ENCODE measurements at places on chromosomes 5 and 9. TPM values are rescaled to one million over a fixed set of nuclear protein-coding genes. Genes with fewer than 3 reads are reported as not detected.

Gene ADAMTS2
- 2.0 TPM for polyA plus RNA-seq

Gene FCN2
- 2.8 TPM for polyA plus RNA-seq

Gene HTR1A
- polyA plus RNA-seq, result not detected

Gene IDNK
- polyA plus RNA-seq, result 39.2 TPM

Gene PGM5
- polyA plus RNA-seq, result 16.3 TPM

Gene RASEF
- polyA plus RNA-seq, result 2.2 TPM

Gene LRRC70
- 4.9 TPM for polyA plus RNA-seq

Gene DCANP1
- polyA plus RNA-seq, result not detected

Gene CDX1
- 0.39 TPM for polyA plus RNA-seq

Gene OTULINL
- 7.1 TPM for polyA plus RNA-seq

Gene GOLM1
- polyA plus RNA-seq, result 88.6 TPM

Gene C9orf50
- 2.8 TPM for polyA plus RNA-seq

Gene KCNIP1
- 3.1 TPM for polyA plus RNA-seq

Gene CDC20B
- 0.88 TPM for polyA plus RNA-seq

Gene ADRA1B
- polyA plus RNA-seq, result 2.3 TPM

Gene ADAM19
- polyA plus RNA-seq, result 0.88 TPM

Gene FAM221B
- not detected for polyA plus RNA-seq

Gene RFESD
- 4.0 TPM for polyA plus RNA-seq

Gene DNAH5
- polyA plus RNA-seq, result 0.49 TPM

Gene C7
- polyA plus RNA-seq, result 158 TPM

Gene SERF1B
- polyA plus RNA-seq, result 78.9 TPM

Gene PCDHGA3
- 0.22 TPM for polyA plus RNA-seq

Gene FBXW5
- polyA plus RNA-seq, result 92.5 TPM

Gene PCDHA4
- polyA plus RNA-seq, result 1.1 TPM

Gene PROB1
- polyA plus RNA-seq, result 1.5 TPM

Gene C9
- 1.5 TPM for polyA plus RNA-seq

Gene IL3
- not detected for polyA plus RNA-seq

Gene SPATA31E1
- polyA plus RNA-seq, result not detected

Gene PTGS1
- polyA plus RNA-seq, result 3.5 TPM

Gene PLCXD3
- polyA plus RNA-seq, result 5.1 TPM

Gene IRX2
- polyA plus RNA-seq, result 11.7 TPM

Gene DDX4
- not detected for polyA plus RNA-seq

Gene OR1Q1
- polyA plus RNA-seq, result not detected

Gene POU5F2
- not detected for polyA plus RNA-seq

Gene EIF4E1B
- polyA plus RNA-seq, result not detected

Gene BNC2
- polyA plus RNA-seq, result 5.4 TPM

Gene CARD9
- 1.5 TPM for polyA plus RNA-seq

Gene SEMA4D
- 18.9 TPM for polyA plus RNA-seq

Gene NUDT2
- polyA plus RNA-seq, result 32.1 TPM

Gene DMGDH
- 39.7 TPM for polyA plus RNA-seq

Gene MCC
- polyA plus RNA-seq, result 2.4 TPM

Gene CFAP157
- polyA plus RNA-seq, result 0.41 TPM

Gene GALNT12
- polyA plus RNA-seq, result 3.6 TPM

Gene TRPM3
- 8.8 TPM for polyA plus RNA-seq

Gene OLFM1
- polyA plus RNA-seq, result 2.9 TPM

Gene CDHR2
- 8.0 TPM for polyA plus RNA-seq

Gene CYSRT1
- polyA plus RNA-seq, result 1.3 TPM

Gene CCL19
- 11.4 TPM for polyA plus RNA-seq

Gene AMBP
- 43.5 TPM for polyA plus RNA-seq

Gene BARHL1
- not detected for polyA plus RNA-seq

Gene ADGRV1
- 7.3 TPM for polyA plus RNA-seq

Gene PCDHA9
- polyA plus RNA-seq, result not detected

Gene MYO10
- 7.6 TPM for polyA plus RNA-seq

Gene CORO2A
- polyA plus RNA-seq, result 0.90 TPM

Gene C8G
- polyA plus RNA-seq, result 2.1 TPM
